Tibial nerve (tissue), 4 donors: ENCODE measurements at places on chromosomes 4 and X. TPM values are rescaled to one million over a fixed set of nuclear protein-coding genes. Genes with fewer than 3 reads are reported as not detected.
A peak's percentile ranks its signal among the peaks of the same experiment; 100 is the strongest.

DNA sequence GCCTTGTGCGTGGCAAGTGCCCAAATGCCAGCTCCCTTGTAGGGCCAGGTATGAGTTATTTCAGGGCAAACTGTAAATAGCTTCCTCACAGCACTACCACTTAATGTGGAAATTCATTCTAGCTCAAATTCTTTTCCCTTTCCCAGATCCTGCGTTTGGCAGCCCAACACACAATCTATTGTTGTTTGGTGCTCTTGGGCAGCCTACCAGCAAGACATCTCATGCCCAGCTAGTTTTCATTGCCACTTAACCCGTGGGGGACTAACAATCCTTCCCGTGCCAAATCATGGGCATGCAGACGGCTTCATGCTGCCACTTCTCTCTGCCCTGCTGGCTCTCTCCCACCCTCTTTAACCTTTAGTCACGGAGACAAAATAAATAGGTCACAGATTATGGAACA, 454.2 kb downstream of the GRIA2 start:
- no peak overlapping the region for H3K27ac ChIP-seq
- H3K4me1 ChIP-seq, result no peaks in the 10 kb centered on the region

GRCh38 chr4:30904215-30904555, 184.0 kb downstream of the PCDH7 start:
- no peaks in the 10 kb centered on the region for H3K4me1 ChIP-seq
- H3K27me3 ChIP-seq, result no peaks in the 10 kb centered on the region
- H3K27ac ChIP-seq, result no peak overlapping the region
- no peak overlapping the region for H3K4me3 ChIP-seq
- no peaks in the 10 kb centered on the region for H3K36me3 ChIP-seq

RXFP1 gene
- total RNA-seq, result not detected

DGKK gene
- total RNA-seq, result not detected

SPATA18 gene
- total RNA-seq, result 0.30 TPM

TLR1 gene
- 29.7 TPM for total RNA-seq

DNA sequence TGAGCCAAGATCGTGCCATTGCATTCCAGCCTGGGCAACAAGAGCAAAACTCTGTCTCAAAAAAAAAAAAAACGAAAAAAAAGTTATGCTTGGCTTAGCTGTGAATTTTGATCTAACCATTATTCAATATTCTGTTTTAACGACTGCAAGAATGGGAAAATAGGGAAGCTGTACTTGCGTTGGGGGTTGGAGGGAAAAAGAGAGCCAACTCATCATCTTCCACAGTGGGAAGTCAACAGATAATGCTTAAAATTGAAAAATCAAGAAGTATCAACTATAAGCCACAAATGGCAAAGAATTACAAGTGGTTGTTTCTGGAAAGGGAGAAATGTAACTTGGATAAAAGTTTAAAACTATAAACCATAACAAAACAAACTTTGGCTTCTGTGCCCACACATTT, 2.9 kb downstream of the TEC start:
- no peaks in the 10 kb centered on the region for H3K4me1 ChIP-seq
- H3K36me3 ChIP-seq, result no peaks in the 10 kb centered on the region
- H3K4me3 ChIP-seq, result no peak overlapping the region
- DNase-seq, result no peak
- no peak overlapping the region for H3K27ac ChIP-seq

IBSP gene
- total RNA-seq, result not detected

DNA sequence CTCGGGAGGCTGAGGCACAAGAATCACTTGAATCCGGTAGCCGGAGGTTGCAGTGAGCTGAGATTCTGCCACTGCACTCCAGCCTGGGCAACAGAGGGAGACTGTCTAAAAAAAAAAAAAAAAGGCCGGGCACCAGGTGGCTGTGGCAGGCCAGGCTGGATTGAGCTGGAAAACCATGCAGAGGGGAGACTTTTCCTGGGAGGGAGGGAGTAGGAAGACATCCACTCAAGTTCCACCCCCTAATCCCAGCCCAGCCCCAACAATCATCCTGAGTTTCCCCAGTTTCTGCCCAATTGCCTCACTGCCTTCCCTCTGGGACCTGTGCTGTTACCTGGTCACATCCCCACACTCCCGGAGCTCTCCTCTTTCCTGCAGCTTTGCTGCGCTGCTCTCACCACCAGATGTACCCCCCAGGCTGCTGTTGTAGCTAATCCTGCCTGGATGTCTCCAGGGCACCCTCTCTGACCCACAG, 9.0 kb upstream of the TSPYL2 start:
- H3K4me3 ChIP-seq, result no peak overlapping the region
- H3K27ac ChIP-seq, result peak overlapping the region; percentile 91
- H3K4me1 ChIP-seq, result no peaks in the 10 kb centered on the region
- peaks cover 17% of the 10 kb centered on the region for H3K27me3 ChIP-seq

SLC38A5 gene
- total RNA-seq, result 6.6 TPM

FAM90A26 gene
- not detected for total RNA-seq

DNA sequence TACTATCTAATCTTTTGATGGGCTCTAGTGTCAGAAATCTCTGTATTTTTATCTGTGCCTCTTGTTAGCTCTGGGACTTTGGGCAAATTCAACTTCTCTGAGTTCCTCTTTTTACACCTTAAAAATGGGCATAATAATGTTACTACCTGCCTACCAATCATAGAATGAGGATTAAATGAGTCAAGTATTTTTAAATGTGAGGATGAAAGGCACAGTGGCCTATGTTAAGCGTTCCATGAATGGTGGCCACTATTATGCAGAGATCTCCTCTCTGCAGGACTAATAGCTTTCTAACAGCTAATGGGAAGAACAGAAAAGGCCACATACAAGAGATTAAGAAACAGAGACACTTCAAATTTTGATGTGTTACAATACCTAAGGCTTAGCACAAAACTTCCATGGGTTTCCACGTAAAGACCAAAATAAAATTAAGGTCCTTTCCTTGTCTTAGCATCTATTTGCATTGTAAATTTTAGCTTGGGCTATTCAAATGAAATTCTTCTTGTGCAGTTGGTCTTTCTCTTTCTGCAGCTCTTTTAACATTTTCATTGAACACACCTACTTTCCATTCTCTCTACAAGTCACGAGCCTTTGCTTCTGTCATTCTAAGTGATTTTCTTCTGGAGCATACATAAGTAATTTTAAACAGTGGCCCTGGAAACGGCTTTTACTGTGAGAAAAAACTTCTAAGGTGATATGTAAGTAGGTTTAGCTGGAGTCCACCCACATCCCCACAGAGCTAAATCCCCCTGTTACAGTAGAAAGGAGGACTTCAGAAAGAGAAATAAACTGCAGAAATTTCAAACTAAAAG, 117.9 kb upstream of the MED14 start:
- DNase-seq, result no peak

QDPR gene
- total RNA-seq, result 53.1 TPM

CNGA1 gene
- total RNA-seq, result 4.4 TPM

- H3K27me3 ChIP-seq, result no peaks in the 10 kb centered on the region
- DNase-seq, result no peak
- no peaks in the 10 kb centered on the region for H3K4me1 ChIP-seq
- no peak overlapping the region for H3K4me3 ChIP-seq
Observed at GRCh38 chr4:155582971-155583437, 83.6 kb upstream of the GUCY1A1 start.

GPRASP1 gene
- total RNA-seq, result 17.0 TPM

DNA sequence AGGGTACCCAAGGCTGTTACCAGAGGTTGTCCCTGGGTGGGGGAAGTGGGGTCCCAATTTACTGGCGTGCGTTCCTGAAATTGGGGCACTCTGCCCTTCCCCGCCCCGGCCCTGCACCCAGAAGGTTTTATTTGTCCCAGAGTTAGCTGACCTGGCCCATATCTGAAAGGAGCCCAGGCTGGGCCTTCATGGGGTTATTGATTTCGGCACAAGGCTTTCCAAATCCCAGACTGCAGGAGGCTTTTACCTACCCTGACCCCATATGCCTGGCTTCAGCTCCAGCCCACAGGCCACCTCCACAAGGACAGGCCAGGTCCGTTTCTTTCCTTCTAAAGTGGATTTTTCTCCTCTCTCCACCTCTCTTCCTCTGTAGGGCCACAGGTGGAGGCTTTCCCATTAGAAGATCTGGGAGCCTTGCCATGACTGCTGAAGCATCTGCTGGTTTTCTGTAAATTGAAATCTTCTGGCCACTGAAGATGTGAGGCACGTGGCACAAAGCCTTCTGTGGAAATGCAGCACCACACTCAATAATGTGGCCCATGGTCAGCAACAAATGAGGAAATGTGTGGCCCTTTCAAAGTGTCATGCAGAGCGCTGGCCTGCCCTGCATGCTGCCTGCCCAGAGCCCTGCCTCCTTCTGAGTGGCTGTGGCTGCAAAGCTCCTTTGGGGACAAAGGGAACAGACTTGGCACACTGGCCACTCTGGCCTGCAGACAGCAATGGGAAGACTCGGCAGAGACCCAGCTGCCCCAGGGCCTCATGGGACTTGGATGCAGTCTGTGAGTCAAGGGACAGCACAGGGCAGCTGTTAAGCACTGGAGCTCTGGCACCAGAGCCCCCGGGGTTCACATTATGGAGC, 43.1 kb upstream of the MTM1 start:
- no peaks in the 10 kb centered on the region for H3K27me3 ChIP-seq
- no peaks in the 10 kb centered on the region for H3K36me3 ChIP-seq
- no peaks in the 10 kb centered on the region for H3K4me1 ChIP-seq
- no peak overlapping the region for H3K27ac ChIP-seq

ZNF157 gene
- total RNA-seq, result 1.3 TPM

DNA sequence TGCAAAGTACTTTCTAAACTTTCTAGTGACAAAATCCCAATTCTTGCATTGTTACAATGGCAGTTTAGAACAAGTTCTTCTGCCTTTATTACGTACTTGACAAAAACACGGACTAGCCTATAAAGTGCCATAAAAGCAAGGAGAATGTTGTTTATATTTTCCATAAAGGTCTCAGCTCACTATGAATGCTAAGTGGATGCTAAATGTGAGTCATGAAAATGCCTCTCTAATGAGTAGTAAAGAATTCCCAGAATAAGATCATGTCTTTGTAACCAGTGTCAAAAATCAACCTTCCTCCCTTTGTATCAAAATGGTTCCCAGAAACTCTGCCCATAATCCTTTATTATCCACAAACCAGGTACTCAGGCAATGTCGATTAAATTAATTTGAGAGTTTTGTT, 539.8 kb upstream of the SLIT2 start:
- no peaks in the 10 kb centered on the region for H3K4me1 ChIP-seq
- DNase-seq, result no peak
- H3K36me3 ChIP-seq, result no peaks in the 10 kb centered on the region
- H3K27me3 ChIP-seq, result no peaks in the 10 kb centered on the region

DNA sequence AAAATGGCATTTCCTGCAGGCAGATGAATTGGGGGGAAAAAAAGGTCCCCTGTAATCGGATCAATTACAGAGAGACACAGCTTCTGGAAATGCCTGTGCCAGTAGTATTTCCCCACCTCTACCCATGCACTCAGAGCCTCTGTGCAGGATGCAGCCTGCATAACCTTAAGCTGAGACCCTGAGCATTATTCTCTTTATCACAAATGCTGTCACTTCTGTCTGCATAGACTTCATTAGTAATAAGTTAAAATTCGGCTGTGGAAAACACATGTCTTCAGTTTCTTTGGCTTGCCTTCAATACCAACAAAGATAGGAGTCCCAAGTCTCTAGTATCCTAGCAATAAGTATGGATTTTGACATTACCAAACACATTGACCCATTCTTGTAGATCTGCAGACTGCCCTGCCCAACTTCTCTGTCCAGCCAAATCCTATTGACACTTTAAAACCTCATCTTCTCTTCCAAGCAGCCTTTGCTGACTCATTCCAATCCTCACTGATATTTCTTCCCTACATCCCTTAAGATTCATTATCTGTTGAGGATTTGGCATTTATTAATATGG, 70.8 kb downstream of the LUZP4 start:
- no peak overlapping the region for H3K27ac ChIP-seq
- no peak for DNase-seq
- no peak overlapping the region for H3K4me3 ChIP-seq

GRCh38 chrX:1292575-1293290, 24.1 kb downstream of the CSF2RA start:
- H3K27ac ChIP-seq, result no peak overlapping the region
- no peak overlapping the region for H3K4me3 ChIP-seq
- H3K4me1 ChIP-seq, result no peaks in the 10 kb centered on the region
- no peaks in the 10 kb centered on the region for H3K27me3 ChIP-seq
- DNase-seq, result no peak
- no peaks in the 10 kb centered on the region for H3K36me3 ChIP-seq

DNA sequence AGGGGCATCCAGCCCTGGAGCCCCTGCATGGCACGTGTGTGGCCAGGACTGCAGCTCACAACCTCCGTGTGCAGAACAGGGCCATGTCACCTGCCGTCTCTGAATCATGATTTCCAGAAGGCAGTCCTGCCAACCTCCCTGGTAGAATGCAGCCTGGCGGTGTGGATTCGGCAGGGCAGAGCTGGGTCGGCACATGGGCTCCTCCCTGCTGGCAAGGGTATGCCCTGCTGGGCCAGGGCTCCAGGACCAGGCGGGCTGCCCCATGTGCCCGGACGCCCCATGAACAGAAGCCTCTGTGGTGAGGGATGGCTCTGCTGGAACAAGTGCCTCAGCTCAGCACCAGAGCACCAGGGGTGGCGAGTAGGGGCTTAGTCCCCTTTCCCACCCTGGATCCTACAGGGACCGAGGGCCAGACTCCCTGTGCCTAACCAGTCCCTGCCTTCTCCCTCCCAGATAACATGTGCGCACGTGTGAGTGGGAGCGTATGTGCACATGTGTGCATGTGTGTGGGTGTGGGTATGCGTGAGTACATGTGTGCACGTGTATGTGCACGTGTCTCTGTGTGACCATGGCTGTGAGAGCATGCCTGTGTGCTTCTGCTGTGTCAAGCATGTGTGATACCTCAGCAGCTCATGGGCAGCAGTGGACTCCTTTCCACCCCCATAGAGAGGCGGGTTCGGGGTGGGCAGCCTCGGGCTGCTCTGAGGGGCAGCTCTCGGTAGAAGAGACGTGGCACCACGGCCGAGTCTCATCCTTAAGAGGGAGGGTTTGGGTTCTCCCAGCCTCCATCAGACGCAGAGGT, 10.3 kb upstream of the MXD4 start:
- no peak overlapping the region for H3K27ac ChIP-seq
- no peaks in the 10 kb centered on the region for H3K27me3 ChIP-seq
- no peaks in the 10 kb centered on the region for H3K4me1 ChIP-seq
- DNase-seq, result no peak
